GM23248 (cell line): ENCODE measurements at places on chromosomes 16 and 17. TPM values are rescaled to one million over a fixed set of nuclear protein-coding genes. Genes with fewer than 3 reads are reported as not detected.

DNA sequence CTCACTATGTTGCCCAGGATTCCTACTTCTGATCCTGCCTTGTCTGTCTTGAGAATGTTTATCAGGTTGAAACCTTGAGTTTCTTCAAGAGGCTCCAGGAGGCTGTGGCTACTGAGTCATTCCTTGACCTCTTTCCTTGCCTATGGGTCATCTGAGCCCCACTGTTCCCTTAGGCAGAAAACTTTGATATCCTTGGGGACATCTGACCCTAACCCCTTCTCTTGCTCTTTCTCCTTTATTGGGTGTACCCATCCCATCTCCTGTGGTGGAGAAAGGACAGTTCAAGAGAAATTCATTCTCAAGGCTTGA, 12.5 kb downstream of the ARL4D start:
- peak; percentile 25 for DNase-seq

GRCh38 chr17:56478836-56479447, 114.6 kb upstream of the NOG start:
- peak; percentile 35 for DNase-seq

DNA sequence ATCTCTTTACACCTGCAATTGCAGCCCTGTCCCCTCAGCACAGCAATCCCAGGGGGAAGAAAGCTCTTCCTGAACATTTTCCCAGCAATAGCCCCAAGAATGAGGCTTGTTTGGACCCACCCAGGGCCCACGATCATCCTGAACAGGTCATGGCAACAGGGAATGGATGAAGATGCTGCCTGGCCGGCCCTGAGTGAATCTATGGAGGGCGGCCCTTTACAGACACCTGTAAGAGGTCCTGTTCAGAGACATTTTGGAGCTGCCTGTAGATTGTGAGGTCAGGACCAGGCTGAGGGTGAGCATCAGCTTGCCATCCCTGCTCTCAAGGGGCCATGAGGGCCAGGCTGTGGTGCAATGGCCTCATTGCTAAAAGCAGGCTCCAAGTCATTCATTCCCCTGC, 69.1 kb downstream of the COG7 start:
- DNase-seq: no peak

GRCh38 chr16:35744726-35745125, 2285.3 kb downstream of the TP53TG3F start:
- DNase-seq: no peak

- peak; percentile 92 for DNase-seq
Measured at GRCh38 chr17:44906010-44906646, 6.9 kb upstream of the EFTUD2 start.

- peak; percentile 37 for DNase-seq
Measured at GRCh38 chr17:32102646-32103186, 39.6 kb upstream of the RHOT1 start.

DNA sequence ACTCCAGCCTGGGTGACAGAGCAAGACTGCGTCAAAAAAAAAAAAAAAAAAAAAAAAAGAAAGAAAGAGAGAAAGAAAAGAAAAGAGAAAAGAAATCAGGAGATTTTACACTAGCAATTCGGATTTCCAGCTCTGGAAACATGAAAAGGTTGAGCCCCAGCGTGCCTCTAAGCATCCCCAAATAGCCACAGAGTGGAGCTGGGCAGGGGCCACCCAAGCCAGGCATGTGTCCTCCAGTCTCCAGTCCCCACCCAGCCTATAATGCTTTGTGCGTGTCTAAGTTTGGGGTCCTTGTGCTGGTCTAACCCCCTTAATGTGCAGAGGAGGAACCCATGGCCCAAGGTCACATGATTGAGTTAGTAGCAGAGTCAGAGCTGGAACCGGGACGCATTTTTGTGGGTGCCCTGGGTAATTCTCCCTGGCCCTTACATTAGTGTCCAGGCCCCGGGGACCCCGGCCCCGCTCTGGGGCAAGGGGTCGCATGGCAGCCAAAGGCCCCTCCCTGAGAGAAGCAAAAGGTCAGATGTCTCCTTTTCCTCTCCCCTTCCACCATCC, 19.9 kb downstream of the ADAM11 start:
- no peak for DNase-seq

DNA sequence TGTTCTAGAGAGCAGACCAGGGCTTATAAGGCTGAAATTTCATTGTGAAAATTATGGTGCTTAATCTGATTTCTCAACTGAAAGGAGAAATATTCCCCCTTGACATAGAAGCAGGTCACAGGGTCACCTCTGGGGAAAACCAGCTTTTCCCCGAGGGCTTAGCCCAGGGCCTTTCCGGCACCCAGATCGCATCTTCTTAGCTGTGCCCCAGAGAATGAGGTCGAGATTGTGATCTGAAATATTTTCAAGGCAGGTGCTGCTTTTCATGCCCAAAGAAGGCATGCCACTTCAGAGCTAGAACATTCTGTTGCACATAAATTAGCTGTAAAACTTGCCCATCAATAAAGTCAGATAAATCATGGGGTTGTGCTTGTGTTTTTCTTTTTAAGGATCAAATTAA, 25.4 kb upstream of the ARHGAP17 start:
- DNase-seq: no peak

DNA sequence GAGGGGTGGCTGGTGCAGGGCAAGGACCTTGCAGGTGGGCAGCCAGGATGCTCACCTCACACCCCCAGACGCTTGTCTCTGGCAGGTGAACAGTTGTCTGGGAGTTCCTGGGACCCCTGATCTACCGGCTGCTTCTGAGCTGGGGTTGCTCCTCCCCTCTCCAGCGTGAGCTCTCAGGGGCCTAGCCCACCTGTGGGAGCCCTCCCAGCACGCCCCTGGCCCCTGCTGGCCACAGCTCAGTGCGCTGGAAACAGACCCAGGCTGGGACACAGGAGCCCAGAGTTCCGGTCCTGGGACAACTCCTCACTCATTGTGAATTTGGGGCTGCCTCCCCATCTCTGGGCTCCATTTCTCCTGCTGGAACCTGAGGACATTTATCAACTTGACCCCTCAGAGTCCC, 30.3 kb downstream of the ARHGAP23 start:
- DNase-seq: no peak

GRCh38 chr16:56626685-56627084, 1.1 kb downstream of the MT1E start:
- DNase-seq: peak; percentile 24

GRCh38 chr17:65593092-65593854, 31.8 kb upstream of the AXIN2 start:
- no peak for DNase-seq

DNA sequence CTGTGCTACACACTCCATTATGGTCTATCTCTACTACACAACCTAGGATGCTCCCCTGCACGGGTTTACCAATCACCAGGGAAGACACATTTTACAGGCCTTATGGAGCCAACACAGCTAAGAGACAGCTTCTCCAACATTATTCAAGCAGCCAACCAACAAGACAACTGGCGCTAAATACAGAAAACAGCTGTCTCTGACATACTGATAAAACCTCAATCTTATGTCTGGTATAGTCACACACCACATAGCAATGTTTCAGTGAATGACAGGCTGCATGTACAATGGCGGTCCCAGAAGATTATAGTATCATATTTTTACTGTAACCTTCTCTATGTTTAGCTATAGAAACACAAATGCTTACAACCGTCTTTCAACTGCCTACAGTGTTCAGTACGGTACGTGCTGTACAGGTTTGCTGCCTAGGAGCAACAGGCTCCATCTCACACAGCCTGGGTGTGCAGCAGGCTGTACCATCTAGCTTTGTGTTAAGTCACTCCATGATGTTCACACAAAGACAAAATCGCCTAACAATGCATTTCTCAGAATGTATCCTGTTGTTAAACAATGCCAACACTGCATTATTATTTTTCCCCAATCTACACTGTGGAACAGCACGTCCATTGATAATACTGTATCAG, 10.9 kb downstream of the USP22 start:
- DNase-seq: no peak

DNA sequence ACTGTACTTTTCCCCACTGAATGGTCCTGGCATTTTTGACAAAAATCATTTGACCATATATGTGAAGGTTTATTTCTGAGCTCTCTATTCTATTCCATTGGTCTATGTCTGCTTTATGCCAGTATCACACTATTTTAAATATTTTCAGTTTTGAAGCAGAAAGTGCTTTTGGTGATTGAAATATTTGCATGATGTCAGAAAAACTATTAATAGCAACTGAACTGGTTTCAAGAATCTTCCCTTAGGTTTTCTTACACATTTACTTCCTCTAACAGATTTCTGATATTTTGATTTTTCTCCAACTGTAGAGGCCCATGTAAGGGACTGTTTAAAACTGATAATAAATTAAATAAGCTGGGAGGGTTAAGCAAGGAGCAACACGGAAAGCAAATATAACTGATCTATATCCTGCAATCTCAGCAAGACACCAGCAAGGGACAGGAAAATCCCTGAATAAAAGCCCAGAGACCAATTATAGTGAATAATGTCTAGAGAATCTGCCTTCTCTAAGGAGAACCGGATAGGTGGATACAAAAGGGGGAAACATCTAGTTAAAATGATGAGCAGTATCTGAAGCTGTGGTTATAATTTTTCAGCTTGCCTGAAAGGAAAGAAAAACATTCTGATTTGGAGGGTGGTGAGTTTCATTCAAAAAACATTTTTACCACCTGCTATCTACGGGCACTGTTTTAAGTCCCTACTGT, 80.9 kb upstream of the STAC2 start:
- peak; percentile 65 for DNase-seq

- peak; percentile 47 for DNase-seq
Measured at GRCh38 chr17:1002412-1002753, 5.5 kb downstream of the TIMM22 start.

- DNase-seq: no peak
Measured at GRCh38 chr17:35578929-35579432, 610 bp upstream of the PEX12 start.

DNA sequence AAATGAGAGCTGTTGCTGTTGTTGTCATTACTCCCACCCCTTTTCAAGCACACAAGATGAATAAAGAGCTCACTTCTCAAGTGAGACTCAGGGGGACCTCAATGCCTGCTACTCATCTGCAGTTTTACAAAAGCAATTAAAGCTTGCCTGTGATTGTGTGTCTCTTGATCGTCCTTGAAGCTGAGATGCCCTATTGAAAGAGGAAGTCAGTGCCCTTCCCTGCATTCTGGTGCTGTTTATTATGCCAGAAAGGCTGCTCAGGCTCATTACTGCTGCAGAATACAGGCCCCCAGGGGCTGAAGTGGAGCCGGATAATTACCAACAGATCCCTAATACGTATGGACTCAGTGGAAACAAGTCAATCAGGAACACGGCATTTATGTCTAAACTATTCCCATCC, 147.2 kb downstream of the HS3ST2 start:
- no peak for DNase-seq

DNA sequence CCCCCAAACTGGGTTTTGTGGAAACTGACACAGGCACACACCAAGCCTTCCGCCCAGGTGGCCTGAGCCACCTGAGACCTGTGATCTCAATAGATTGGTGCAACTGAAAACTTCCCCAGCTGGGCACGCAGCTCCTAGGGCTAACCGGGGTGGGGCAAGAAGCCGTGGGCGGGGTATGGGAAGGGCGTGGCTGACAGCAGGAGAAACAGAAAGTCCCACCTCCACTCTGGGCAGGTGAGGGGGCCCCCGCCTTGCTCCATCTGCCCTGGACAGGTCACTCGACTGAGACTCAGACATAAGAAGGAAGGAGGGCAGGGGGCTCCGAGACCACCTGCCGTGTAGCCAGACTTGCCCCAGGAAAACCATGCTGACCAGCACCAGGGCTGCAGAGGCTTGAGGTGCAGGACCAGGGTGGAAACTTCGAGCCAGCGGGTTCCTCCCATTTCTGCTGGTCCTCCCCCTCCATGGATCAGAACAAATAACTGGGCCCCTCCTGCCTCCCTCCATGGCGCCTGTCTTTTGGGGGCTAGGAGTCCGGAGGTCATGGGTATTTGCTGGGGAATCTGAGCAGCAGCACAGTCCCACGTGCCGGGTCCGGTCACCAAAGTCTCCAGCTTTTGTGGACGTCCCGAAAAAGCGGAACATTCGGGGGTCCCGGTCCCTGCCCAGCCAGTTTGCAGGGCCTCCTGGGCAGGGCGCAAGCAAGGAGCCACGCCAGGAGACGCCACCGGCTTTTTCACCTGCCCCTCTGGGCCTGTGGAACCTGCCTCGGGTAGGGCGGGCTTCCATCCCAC, 1.3 kb downstream of the TIMP2 start:
- DNase-seq: peak; percentile 68

- DNase-seq: no peak
Measured at GRCh38 chr17:53823341-53824050, 769 bp downstream of the KIF2B start.

- no peak for DNase-seq
Measured at GRCh38 chr16:86101897-86102157, 202.9 kb downstream of the IRF8 start.

DNA sequence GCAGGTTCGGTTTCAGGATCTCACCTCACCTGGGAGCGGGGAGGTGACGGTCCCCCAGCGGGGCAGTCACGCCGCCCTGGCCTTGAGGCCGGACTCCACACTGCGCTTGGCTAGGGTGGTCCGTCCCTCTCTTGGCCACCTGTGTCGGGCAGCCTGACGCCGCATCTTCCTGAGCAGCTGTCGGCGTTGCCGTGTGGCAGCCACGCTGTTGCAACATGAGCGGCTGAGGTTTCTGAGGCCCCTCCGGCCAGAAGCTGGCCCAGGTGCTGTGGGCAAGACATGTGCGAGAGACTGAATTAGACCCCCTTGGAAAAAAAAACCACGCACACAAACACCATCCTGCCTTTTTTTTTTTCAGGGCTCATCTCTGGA, 49.2 kb downstream of the IRF8 start:
- DNase-seq: no peak

DNA sequence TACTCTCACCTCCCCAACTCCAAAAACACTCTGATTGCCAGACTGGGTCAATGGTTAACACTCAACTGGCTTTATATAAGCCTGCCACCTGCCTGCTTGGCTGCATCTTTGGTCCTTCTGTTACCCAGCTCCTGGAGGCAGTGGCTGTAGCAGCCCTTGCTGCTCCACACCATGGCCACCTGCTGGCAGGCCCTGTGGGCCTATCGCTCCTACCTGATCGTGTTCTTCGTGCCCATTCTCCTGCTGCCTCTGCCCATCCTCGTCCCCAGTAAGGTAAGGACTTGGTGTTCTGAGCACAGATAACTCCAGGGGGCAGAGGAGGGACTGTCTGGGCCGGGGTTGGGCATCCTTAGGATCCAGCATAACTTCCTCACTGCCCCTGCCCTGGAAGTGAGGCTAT, at the start of gene SLC13A2:
TSS of gene SLC13A2 (plus strand) at position 103 of the 400 bp plus-strand sequence. CDS start at position 172, 69 bp downstream.
- no peak for DNase-seq

GRCh38 chr16:84315422-84315821, 20.7 kb downstream of the WFDC1 start:
- peak; percentile 41 for DNase-seq

GRCh38 chr16:53743149-53743566, 39.2 kb downstream of the FTO start:
- peak; percentile 55 for DNase-seq

Gene SLC46A1
- polyA plus RNA-seq: 4.9 and 6.2 TPM in 2 replicates

Gene INO80E
- polyA plus RNA-seq: 32.3 and 35.3 TPM in 2 replicates

Gene FTO
- 84.2 and 85.3 TPM in 2 replicates for polyA plus RNA-seq

Gene KCNJ16
- polyA plus RNA-seq: not detected in 2 replicates

Gene PIK3R6
- 0.46 and 0.63 TPM in 2 replicates for polyA plus RNA-seq

Gene ARL5C
- polyA plus RNA-seq: not detected in 2 replicates

Gene PLXDC1
- polyA plus RNA-seq: 0.24 and 0.71 TPM in 2 replicates

Gene ABCA9
- polyA plus RNA-seq: 0.24 and 0.41 TPM in 2 replicates

Gene PHLPP2
- polyA plus RNA-seq: 2.6 and 2.7 TPM in 2 replicates

Gene ANKS3
- polyA plus RNA-seq: 12.8 and 13.0 TPM in 2 replicates

Gene MSLN
- polyA plus RNA-seq: not detected in 2 replicates

Gene CD300H
- polyA plus RNA-seq: not detected in 2 replicates

Gene CTF1
- 2.0 and 2.1 TPM in 2 replicates for polyA plus RNA-seq

Gene ADCY7
- 31.9 and 32.7 TPM in 2 replicates for polyA plus RNA-seq

Gene HOXB13
- not detected in 2 replicates for polyA plus RNA-seq

Gene LRRC36
- polyA plus RNA-seq: not detected in 2 replicates

Gene ZPBP2
- polyA plus RNA-seq: not detected in 2 replicates

Gene EIF3C
- polyA plus RNA-seq: 515 and 533 TPM in 2 replicates
